ENCODE measurements at places on chromosomes 12 and 14.

GRCh38 chr14:92719890-92720323, 28.5 kb downstream of the LGMN start:
- DNase-seq = no peak

GRCh38 chr12:105013892-105014291, 27.8 kb downstream of the NOPCHAP1 start:
- no peak for DNase-seq

GRCh38 chr12:4588916-4589315, 26.9 kb downstream of the DYRK4 start:
- no peak for DNase-seq

GRCh38 chr14:85895603-85896002, 365.7 kb downstream of the FLRT2 start:
- no peak for DNase-seq

DNA sequence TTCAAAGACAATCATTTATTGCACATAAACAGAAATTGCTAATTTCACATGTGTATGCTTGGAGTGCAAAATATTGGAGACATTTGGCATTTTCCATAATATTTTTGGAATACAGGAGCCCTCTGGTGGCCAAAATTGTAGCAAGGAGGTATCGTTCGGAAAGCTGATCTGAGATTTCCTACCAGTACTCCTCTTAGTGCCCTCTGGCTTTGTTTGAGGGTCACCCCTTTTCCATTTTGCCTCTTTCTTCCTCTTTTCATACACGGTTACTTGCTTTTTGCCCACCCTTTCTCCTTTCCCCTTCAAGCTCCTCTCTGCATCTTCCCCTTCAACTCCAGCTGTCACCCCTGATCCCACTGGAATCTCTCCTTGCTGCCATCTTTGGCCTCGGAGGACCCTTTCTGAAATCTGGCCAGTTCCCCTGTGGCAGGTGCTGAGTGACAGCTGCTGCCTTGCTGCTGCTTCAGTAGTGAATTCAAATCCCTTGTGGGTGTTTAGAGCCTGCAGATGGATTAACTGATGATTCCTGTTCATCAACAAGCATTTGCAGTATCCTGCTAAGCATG, 164.6 kb upstream of the PARP11 start:
- peak; percentile 1 for DNase-seq

Measured in substantia nigra (tissue), 51 donors.